Activated CD4-positive, CD25-positive, alpha-beta regulatory T cell treated with anti-CD3 and anti-CD28 coated beads, Interleukin-2, amount 50 U/mL, for 24 hours (primary cell): ENCODE measurements at places on chromosomes 13 and 19.

DNA sequence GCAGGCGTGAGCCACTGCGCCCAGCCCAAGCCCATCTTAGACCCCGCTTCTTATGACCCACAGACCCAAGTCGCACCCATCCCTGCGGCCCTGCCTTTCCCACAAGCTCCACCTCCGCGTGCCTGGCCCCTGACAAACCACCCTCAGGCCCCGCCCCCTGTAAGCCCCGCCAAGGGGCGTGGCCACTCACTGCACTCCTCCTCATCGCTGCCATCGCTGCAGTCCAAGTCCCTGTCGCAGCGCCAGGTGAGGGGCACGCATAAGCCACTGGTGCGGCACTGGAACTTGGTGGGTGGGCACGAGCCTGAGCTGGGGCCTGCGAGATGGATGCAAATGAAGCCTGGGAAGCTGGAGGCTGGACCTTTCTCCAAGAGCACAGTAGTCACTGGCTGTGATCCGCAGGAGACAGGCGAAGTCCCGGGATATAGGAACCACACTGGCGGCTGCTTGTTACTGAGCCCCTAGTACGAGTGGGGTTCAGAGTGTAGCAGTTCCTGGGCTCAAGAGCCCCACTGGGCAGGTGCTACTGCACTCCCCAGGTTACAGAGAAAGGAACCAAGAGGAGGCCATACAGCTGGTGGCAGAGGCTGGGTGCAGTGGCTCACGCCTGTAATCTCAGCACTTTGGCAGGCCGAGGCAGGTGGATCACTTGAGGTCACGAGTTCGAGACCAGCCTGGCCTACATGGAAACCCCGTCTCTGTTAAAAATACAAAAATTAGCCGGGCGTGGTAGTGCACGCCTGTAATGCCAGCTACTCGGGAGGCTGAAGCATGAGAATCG, 3.1 kb downstream of the CD320 start:
- ATAC-seq = no peak

DNA sequence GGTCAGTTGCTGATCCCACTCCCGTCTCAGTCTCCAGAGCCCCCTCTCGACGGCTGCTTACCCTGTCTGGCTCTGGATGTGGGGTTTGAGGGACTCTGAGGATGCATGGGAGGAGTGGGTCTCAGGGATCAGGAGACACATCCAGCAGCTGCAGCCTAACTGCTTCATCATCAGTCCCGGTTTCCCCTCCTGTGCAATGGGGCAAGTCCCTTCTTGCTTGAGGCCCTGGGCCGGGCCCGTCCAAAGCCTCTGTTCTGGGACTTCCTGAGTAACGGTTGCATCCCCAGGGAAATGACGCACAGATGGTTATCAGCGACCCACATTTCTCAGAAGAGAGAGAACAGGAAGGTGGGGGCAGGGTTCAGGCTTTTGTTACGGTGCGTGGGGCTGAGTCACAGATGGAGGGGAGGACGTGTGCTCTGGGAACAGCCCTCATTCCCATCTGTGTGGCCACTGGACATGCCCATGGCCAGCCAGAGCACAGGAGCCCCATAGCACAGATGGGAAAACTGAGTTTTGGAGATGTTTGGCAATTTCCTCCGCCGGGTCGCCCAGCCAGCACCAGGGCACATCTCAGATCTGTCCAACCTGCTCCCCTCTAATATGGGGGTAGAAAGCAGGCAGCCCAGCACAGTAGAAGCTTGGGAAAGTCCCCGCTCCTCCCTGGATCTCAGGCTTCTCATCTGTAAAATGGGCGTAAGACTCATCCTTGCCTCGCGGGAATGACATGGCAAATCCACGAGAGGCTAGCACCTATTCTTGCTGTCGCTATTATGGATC, 19.3 kb downstream of the GNA15 start:
- ATAC-seq = peak; percentile 91

GRCh38 chr13:80630685-80631121, 289.8 kb upstream of the SPRY2 start:
- no peak for ATAC-seq

DNA sequence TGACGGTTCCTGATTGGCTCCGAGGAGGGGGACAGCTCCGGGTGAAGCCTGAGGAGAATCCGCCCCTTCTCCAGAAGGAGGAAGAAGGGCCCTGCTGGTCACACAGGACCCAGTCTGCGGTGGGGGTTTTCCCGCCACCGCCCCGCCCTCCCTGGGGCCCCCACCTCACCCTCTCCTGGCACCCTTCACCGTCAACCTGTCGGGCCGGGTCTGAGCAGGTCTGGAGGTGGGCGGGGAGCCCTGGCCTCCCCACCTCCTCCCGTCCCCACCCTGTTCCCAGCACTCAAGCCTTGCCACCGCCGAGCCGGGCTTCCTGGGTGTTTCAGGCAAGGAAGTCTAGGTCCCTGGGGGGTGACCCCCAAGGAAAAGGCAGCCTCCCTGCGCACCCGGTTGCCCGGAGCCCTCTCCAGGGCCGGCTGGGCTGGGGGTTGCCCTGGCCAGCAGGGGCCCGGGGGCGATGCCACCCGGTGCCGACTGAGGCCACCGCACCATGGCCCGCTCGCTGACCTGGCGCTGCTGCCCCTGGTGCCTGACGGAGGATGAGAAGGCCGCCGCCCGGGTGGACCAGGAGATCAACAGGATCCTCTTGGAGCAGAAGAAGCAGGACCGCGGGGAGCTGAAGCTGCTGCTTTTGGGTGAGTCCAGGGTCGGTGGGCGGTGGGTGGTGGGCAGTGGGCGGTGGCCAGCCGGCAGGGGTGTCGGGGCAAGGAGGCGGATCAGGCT, at the start of gene GNA15:
Gene GNA15, plus strand, starts transcription at position 73 of the 723 bp plus-strand sequence. Its CDS starts 418 bp downstream, at position 491.
- peak; percentile 39 for ATAC-seq

GRCh38 chr13:42878721-42879120, 97.3 kb downstream of the FAM216B start:
- no peak for ATAC-seq

- peak; percentile 75 for ATAC-seq
Observed at GRCh38 chr19:10230173-10230860, 814 bp downstream of the S1PR2 start.

- no peak for ATAC-seq
Observed at GRCh38 chr19:9528757-9529336, 9.6 kb downstream of the ZNF426 start.

GRCh38 chr19:3463714-3464586, 16.4 kb downstream of the SMIM24 start:
- no peak for ATAC-seq
